ENCODE measurements at places on chromosomes 1 and 21. TPM values are rescaled to one million over a fixed set of nuclear protein-coding genes. Genes with fewer than 3 reads are reported as not detected.

DNA sequence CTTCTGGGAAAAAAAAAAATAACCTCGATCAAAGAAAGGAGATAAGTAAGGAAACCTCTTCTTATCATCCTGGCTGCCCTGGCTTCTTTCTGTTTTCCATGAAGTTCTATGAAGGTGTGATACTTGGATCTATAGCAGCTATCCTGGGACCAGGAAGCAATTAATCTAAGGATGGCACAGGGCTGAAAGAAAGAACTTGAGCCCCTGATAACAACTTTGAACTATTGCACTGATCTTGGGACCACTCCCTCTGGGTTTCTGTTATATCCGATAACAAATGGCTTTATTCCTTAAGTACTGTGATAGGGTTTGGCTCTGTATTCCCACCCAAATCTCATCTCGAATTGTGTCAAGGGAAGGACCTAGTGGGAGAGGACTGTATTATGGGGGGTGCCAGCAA is 104.1 kb downstream of the DAB1 start:
- DNase-seq, result no peak

GRCh38 chr21:41755934-41756773 is 10.7 kb downstream of the RIPK4 start:
- DNase-seq, result no peak

DNA sequence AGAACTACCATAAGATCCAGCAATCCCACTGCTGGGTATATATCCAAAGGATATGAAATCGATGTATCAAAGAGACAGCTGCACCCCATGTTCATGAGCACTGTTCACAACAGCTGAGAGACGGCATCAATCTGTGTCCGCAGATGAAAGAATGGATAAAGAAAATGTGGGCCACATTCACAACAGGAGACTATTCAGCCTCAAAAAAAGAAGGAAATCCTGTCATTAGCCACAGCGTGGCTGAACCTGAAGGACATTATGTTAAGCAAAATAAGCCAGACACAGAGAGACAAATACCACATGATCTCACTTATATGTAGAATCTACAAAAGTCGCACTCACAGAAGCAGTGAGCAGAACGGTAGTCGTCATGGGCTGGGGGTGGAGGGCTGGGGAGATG is 99.2 kb upstream of the IFFO2 start:
- DNase-seq, result no peak

Gene KCNJ9
- 0.28 TPM for total RNA-seq

GRCh38 chr1:14944471-14944985 is 209.0 kb upstream of the TMEM51 start:
- DNase-seq, result no peak

DNA sequence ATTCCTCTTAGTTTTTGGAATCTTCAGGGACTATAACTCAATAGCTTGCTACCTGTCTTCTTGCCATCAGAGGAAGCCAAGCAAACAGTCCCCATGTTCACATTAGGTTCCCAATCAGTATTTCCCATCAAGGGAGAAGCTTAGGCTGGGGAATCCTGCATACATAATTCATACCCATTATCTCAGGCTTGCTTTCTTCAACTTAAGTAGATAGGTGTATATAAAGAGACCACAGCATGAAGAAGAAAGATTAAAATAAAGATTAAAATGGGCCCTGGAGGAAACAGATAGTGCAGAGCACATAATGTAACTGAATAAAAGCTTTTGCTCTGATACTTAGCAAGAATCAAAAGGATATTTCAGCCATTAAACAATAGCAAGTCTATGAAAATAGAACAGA is 29.0 kb upstream of the KCNK1 start:
- DNase-seq, result no peak

Gene STIL
- 1.8 TPM for total RNA-seq

GRCh38 chr1:82045221-82045620 is 244.5 kb downstream of the ADGRL2 start:
- DNase-seq, result no peak

Gene ESPN
- total RNA-seq, result not detected

DNA sequence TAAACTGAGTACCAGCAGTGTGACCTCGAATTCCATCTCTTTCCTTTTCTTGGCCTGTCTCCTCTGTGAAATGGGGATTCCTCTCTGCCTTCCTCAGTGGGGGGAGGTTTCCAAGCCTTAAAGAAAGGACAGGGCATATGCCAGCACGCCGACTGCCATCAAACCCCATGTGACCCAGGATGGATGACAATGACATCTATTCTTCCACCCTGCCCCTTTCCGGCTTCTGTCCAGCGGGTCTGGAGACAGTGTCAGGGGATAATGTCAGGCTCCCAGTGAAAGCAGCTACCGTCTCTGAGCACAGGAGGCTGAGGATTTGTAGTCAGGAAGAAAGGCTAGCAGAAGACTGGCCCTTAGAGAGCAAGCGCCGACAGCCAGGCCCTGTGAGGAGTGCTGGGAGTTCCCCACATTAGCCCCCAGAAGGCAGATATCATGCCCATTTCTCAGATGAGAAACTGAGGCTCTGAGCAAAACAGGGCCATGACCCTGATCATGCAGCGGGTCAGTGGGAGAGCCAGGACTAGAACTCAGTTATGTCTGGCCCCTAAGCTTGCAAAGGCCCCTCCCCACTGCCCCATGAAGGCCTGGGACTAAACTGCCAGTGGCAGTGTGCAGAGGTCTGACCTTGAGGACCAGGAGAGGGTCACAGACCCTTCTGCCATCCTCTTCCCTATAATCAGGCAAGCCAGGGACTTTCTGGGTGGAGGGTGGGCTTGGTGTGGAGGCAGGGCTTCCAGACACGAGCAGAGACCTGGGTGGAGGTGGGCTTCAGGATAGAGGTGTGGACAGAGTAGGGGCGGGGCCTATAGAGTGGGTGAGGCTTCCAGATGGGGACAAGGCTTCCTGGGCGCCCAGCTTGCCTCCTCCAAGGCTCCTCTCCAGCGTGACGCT is 30.1 kb downstream of the CDCA8 start:
- no peak for DNase-seq

DNA sequence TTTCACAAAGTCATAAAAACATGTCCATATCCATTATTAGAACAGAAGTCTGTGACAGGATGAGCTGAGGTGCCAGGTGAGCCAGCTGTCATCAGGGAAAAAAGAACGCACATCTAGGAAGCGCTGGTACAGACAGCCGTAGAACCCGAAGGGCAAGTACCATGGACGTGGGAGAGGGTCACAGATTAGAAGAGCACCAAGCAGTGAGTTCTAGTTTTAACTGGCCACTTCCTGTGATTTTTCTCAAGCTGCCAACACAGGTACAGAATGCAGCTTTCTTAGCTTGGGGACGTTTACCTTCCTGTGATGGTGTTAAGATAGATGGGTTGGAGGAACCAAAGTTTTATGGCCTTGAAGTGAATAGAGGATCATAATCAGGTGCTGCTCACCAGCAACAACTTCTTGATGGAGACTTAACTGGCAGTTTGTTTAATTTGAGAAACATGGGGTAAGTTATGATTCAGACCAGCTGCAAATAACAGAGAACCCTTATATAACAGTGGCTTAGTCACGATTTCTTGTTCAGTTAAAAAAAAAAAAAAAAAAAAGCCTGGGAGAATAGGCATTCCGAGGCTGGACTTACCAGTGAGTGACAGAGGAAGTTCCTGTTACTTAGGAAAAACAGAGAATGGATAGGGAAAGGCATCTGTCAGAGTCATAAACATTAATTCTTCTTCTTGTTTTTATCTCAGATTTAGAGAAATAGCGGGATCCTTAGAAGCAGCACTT is 30.9 kb downstream of the AGT start:
- no peak for DNase-seq

Gene KRTAP20-3
- not detected for total RNA-seq

Gene SLFNL1
- total RNA-seq, result 1.6 TPM

Gene OLIG1
- total RNA-seq, result not detected

Gene CENPF
- total RNA-seq, result 0.67 TPM

- no peak for DNase-seq
Observed at GRCh38 chr1:209689477-209689876, 14.3 kb downstream of the G0S2 start.

Gene VCAM1
- total RNA-seq, result 11.3 TPM

All from uterus (tissue), 4 donors.